ENCODE measurements at places on chromosomes 11 and 22.

GRCh38 chr11:93984196-93984567 lies 37.0 kb upstream of the HEPHL1 start:
- DNase-seq, result no peak

GRCh38 chr11:116033931-116034553 lies 529.8 kb upstream of the CADM1 start:
- DNase-seq, result no peak

DNA sequence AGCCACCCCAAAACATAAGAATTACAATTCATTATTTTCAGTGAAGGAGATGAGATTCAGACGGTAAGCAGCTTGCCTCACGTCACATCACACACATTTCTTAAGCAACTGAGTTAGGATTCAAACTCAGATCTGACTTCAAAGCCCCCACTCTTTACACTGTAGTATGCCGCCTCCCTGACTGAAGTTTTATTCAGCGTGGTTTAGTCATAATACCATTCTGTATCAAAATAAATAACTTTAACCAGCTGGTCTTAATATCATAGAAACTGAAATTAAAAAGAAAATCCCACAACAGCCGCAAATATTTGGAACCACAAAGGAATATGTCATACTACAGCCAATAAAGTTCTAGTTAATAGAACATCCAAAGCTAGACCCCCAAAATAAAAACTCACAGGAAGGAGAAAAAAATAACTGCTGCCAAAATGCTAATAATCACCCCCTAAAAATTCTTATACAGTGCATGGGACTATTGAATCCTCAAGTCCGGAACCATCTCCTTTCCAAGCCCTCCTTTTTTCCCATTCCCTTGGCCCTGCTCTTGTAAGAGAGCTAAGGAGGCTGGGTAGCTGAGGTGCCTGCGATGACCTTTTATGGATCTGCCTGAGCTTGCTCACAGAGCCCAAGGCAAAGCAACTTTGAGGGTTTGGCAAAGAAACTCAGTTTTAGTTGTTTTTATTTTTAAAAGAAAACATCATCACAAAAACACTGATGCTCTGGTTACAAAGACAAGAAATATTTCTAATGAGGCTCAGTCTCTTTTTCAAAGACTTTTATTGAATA lies 334.5 kb downstream of the TTC28 start:
- no peak for DNase-seq

GRCh38 chr22:32410459-32410858 lies 1.6 kb downstream of the RTCB start:
- DNase-seq, result no peak

DNA sequence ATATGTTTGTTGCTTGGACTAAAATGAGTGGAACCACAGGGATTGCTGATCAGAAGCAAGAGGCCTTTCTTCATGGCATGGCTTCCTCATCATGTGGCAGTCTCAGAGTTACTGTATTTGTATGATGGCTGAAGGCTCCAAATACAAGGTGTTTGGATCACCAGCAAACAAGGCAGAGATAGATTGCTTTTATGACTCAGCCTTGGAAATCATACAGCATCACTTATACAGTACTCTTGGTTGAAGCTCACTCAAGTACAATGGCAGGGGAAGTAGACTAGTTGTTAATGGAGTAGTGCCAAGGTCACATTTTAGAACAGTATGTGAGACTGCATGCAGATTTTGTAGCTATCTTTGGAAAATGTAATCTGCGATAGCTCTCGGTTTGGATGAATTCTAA lies 16.6 kb downstream of the CAPRIN1 start:
- DNase-seq, result no peak

DNA sequence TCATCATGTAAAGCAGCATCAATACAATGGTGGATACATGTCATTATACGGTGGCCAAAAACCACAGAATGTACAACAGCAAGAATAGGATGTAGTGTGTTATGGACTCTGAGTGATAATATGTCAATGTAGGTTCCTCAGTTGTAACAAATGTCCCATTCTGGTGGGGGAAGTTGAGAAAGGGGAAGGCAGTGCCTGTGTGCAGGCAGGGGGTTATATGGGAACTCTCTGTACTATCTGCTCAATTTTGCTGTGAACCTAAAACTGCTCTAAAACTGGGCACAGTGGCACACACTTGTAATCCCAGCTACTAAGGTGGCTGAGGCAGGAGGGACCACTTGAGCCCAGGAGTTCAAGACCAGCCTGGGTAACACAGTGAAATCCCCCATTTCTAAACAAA lies 5.9 kb downstream of the CHKA start:
- no peak for DNase-seq

GRCh38 chr11:34926101-34926830 lies 9.8 kb downstream of the PDHX start:
- DNase-seq, result no peak

DNA sequence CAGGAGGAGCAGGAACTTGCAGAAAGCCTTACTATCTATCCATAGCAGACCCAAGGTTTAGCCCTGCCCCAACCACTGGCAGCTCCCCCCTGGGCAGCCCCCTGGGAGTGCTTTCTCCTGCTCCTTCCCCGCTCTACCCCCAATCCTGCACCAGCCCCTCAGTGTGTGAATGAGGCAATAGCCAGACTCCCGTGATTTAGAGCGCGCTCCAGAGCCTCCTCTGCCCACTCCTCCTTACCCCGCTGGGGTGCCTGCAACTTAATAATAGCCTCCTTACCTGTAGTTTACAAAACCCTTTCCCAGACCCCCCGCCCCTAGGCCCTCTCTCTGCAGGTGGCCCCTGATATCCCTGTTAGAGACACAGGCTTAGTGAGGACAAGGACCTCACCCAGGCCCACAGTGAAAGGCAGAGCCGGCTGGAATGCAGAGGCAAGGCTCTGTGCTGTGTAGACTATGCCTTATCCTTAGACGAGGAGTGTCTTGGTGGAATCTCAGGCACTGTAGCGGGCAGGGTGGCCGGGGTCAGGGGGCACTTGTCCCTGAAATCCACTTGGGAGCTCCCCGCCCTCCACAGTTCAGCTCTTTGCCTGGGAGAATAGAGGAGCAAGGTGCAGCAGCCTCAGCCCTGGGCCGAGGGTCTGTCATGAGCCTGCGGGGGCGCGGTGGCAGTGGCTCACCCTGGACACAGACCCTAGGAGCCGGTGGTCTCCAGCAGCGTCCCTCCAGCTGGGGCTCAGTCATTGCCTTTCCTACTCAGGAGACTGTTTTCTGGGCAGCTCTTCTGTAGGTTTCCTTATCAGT lies 4.3 kb upstream of the CARNS1 start:
- DNase-seq, result no peak

DNA sequence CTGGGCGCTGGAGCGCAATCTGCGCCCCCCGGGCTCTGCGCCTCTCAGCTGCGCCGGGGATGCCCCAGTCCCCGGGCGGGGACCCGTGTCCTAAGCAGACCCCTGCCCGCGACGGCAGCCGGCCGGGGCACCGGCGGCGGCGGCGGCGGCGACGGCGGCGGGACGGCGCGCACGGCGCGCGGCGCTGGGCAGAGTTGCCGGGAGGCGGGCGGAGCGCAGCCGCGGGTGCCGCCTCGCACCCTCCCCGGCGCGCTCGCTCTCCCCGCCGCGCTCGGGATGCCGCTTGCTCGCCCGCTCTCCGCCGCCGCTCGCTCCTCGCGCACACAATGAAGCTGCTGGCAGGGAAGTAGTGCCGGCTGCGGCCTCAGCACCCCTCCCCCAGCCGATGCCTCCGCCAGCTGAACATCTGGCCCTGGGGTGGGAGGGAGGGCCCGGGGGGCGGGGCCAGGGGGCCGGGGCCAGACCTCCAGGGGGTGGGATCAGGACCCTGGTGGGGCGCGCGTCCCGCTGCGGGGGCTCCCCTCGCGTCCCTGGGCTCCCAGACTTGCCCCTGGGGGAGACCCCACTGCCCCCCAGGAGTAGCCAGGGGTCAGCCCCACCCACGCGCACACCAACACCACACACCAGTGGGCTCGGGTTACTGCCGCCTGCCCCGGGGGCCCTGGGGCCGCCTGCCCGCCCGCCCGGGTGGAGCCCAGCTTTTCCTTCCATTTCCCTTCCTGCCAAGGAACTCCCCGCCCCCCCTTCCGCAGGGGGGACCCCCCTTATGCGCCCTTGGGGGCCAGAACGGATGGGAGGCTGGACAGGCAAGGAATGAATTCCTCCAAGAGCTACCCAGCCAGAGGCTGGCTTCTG lies at the start of gene RCOR2:
Gene RCOR2 (minus strand): TSS at position 328 of the 855 bp plus-strand sequence. CDS start 708 bp downstream, outside the sequence.
- peak; percentile 60 for DNase-seq

- no peak for DNase-seq
Observed at GRCh38 chr11:117080370-117080769, 17.9 kb downstream of the SIK3 start.

GRCh38 chr22:49807780-49808708 lies 19.6 kb downstream of the BRD1 start:
- DNase-seq, result no peak

DNA sequence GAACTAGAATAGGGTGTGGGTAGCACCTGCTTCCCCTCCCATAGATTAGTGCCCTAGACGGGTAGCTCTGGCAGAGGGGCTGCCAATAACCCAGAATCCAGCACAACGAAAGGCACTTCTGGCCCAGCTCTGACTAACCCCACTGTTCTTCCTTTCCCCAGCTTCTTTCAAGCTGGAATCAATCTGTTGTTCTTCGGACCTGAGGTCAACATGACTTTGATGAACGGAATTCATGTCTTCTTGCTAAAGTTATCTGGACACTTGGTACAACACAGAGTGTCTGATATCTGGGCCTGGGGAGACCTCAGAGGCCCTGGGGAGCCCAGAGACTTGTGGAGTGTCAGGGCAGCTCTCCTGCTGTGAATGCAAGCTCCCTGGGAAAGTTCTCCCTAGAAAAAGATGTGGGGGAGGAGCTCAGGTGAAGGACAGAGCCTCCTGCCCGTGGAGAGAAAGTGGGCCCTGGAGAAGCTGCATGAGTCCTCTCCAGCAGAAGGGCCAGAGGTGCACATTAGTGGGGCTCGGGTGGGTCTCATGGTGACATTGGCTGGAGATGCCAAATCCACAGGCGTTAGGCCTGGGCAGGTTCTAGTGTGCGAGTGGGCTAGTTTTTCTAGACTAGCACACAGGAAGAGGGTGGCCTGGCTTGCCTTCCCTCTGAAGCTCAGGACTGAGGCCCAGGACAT lies 6.3 kb downstream of the KCNJ11 start:
- no peak for DNase-seq

- no peak for DNase-seq
Observed at GRCh38 chr22:46587492-46588278, 32.5 kb upstream of the GRAMD4 start.

- DNase-seq, result no peak
Observed at GRCh38 chr11:18727479-18728236, 1.7 kb upstream of the IGSF22 start.

DNA sequence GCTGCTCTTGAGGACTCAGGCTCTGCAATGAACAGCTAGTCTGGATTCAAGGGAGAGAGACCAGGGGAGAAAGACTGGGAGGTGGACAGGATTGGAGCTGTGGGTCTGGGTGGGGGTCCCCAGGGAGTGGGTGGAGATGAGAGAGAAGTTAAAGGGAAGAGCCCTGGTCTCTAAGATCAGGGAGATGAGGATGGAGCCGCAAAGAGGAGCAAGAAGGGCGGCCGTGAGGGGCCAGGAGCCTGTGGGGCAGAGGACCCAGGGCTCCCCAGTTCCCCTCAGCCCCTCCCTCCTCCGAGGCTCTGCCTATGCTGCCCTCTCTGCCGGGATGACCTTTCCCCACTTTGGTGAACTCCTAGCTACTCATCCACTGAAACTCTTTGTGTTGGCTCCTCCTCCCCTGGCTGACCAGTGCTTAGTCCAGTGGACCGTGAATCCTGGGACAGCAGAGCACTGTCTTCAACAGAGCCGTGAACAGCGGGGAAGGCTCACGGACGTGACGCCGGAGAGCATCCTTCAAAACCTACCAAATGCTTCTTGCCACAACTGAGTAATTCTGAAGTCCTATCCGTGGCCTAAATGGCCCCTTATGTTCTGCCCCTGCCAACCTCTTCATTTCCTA lies 16.4 kb upstream of the RFPL3 start:
- no peak for DNase-seq

- DNase-seq, result no peak
Observed at GRCh38 chr11:105858841-105859240, 163.2 kb downstream of the MSANTD4 start.

DNA sequence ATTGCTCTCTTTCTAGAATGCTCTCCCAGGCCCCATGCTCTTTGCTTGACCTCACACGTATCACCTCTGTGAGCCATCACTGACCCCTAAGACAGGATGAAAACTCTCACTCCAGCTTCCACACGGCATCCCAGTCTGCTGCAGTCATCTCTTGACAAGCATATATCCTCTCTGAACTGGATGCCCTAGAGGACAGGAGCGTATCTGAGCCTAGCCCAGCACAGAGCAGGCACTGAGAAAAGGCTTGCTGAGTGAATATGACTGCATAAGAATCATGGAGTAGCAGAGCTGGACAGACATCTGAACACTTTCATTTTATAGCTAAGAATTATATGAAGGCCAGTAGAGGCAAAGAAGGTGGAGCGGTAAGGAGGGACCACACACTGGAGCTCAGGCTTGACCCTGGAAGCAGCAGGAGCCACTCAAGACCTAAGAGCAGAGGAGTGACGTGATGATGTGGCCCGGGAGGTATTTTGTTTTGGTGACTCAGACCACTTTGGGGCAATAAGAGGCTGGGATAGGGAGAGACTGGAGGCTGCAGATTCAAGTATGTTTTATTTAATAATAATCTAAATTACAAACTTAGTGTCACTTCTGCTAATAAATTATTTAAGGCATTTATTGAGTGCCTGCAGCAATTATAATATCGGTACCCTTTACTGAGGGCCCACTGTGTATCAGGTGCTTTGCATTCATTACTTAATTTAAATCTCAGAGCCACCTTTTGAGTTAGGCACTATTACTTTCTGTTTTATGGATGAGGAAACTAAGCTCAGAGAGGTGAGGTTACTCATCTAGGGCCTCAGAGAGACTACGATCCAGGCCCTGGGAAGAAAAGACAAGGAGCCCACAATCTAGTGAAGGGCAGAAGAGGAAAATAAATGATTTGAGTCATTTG lies 42.6 kb downstream of the MAP6 start:
- no peak for DNase-seq

- no peak for DNase-seq
Observed at GRCh38 chr11:72226701-72227100, 2.1 kb downstream of the INPPL1 start.

- no peak for DNase-seq
Observed at GRCh38 chr11:67027943-67028542, 5.1 kb downstream of the SYT12 start.

DNA sequence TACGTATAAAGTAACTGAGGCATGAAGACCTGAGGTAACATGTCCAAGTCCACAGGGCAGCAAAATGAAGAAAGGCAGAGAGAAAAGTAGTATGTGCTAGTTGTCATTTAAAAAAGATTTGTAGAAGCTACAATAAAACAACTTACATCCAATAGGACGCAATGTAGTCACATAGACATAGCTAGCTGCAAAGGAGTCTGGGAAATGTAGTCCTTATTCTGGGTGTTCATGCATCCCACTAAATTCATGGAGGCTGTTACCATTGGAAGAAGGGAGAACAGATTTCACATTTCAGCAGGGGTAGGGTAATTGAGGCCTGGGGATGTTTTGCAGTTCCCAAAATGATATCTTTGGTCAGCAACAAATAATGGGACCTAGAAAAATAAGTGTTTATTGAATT lies 571.4 kb downstream of the MIAT start:
- DNase-seq, result no peak

GRCh38 chr11:70326365-70326811 lies 55.9 kb downstream of the PPFIA1 start:
- DNase-seq, result no peak

- no peak for DNase-seq
Observed at GRCh38 chr11:2653198-2653551, 46.6 kb downstream of the KCNQ1OT1 start.

Measured in DMS 273 treated with DMSO at 0.1 percent for 48 hours (cell line).